CD4-positive, alpha-beta T cell treated with Interleukin-17A for 1 hour (primary cell): ENCODE measurements at places on chromosomes 13 and 19.

DNA sequence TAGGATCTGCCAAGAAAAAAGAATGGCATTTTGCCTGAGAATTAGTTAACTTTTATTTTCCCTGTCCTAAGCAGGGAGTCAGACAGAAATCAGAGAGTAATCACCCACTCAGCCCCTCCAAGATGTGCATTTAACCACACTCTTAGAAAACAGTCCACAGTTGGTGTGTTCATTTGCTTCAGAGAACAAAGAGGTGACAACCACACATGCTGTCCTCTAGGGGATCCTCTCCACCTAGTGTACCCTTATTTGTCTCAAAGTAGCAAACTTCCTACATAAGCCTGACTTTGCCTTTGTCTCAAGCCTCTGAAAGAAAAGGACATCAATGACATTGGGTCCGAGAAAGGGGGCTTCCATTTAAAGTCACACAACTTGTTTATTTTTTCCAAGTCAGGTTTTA, 107.0 kb upstream of the RFC3 start:
- no peak for DNase-seq

DNA sequence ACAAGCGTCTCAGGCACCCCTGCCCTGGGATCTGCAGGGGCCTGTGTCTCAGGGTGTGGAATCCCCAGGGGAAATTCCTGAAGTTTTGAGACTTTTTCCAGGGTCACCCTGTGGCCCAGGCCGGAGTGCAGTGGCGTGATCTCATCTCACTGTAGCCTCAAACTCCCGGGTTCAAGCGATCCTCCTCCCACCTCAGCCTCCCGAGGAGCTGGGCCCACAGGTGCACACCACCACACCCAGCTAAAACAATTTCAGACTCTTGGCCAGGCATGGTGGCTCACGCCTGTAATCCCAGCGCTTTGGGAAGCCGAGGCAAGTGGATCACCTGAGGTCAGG, 4.0 kb downstream of the CAPN12 start:
- no peak for DNase-seq

- DNase-seq: peak; percentile 97
Observed at GRCh38 chr19:8592231-8593009, 15.2 kb upstream of the MYO1F start.

DNA sequence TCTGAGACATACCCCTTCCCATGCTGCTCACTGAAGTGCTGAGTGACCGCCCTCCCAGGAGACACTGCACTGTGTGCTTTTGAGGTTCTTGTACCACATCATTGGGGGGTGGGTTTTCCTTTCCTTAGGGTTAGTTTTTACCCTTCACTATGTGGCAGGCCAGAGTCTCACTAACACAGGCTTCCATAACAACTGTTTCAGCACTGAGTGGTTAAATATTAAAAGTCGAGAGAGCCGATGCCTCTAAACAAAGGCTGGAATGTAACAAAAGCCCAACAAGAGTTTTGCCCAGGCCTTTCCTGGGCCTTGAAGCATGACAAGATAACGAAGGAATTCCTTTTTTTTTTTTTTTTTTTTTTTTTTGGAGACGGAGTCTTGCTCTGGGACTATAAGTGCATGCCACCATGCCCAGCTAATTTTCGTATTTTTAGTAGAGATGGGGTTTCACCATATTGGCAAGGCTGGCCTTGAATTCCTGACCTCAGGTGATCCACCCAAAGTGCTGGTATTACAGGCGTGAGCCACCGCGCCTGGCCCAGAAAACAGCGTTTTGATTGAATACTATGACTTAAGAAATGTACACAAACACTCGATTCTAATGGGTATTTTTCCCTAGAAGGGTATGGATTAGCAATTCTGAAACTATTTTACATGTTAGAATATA, 46.5 kb downstream of the ZNF823 start:
- no peak for DNase-seq

GRCh38 chr13:68535329-68535728, 1305.2 kb upstream of the PCDH9 start:
- DNase-seq: no peak
